ENCODE measurements at places on chromosomes 13 and 19.

DNA sequence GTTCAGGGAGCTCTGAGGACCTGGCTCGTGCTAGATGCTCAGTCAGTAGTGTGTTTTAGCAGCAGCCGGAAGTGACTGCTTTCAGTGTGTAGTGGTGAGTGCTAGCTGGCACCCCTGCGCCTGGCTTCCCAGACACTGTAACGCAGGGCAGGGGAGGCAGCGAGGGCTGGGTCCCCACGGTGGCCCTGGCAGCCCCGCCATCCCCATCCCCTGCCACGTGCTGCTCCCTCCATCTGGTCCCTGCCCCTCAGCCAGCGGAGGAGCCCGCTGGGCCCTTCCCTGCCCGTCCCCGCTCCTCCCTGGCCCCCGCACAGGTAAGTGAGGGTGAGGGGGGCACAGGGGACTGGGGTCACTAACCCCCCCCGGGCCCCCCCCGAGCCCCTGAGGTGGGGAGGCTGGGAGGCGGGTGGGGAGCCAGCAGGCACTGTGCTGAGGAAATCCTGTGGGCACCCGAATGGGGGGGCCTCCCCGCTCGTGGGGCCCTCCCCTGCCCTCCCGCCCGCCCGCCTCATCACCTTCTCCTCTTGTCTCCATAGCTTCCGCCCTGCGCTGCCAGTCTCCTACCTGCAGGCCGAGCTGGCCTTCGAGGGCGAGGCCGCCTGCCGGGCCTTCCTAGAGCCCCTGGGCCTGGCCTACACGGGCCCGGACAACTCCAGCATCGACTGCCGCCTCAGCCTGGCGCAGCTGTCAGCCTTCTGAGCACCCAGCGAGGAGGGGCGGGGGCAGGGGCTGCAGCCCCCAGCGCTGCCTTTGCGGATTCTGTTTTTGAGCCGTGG, 3.2 kb downstream of the LENG9 start:
- DNase-seq, result no peak

DNA sequence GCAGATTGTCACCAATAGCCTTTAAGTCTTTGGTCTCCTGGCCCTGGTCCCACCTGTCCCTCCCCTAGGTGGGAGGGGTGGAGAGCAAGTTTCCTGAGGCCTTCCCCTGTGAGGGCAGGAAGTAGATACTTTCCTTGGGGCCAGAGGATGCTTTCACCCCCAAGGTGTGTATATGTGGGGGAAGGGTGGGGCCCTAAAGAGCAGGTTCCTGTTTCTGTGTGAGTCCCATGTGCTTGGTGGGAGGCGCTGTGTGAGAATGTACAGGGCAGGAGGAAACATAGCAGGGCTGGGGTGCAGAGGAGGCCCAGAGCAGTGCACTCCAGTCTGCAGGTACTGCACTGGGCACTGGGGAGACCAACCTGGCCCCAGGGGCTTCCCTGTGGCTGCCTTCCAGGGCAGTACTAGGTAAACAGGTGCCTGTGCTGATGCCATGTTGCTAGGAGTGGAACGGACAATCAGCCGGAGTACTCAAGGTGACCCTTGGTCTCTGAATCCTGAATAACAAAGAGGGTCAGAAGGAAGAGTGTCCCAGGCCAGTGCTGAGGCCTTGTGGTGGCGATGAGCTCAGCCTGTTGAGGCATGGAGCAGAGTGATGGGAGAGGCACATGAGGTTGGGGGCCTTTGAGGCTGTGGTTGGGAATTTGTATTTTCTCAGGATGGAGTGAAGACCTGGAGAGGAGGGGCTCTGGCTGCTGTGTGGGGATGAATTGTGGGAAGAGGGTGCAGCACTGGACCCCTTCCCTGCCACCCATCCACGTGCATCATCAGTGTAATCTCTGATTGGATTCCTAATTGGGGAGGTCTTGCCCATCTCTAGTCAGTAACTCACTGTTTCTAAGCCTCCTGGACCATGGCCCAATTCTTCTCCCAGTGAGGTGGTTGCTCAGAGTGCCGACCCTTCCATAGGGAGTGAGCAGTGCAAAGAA, 5.1 kb downstream of the EGLN2 start:
- DNase-seq, result no peak

DNA sequence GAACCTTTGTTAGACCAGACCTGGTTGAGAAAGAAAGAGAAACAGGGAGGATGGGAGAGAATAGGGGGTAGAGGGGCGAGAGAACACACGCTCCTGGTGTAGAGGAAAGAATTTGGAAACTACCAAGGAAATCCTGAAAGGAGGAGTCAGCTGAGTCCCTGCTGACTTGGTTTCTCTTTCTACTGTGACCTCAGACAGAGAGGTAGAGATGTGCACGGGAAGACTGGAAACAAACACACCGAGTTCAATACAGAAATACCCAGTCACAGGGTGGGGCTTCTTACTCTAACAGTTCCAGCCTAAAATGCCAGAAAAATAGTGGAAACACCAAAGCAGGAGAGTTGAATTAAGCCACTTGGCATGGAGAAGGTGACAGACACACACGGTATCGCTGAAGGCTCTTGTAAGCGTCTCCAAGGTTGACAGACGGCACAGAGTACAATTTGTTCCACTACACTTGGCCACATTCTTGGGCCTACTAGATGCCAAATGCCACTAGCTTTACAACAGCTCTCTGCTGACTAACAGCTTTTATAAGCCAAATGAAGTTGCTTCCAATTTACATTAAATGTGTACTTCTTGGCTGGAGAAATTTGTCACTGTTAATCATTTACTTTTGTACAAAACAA, 28.1 kb downstream of the LATS2 start:
- DNase-seq, result peak; percentile 46

DNA sequence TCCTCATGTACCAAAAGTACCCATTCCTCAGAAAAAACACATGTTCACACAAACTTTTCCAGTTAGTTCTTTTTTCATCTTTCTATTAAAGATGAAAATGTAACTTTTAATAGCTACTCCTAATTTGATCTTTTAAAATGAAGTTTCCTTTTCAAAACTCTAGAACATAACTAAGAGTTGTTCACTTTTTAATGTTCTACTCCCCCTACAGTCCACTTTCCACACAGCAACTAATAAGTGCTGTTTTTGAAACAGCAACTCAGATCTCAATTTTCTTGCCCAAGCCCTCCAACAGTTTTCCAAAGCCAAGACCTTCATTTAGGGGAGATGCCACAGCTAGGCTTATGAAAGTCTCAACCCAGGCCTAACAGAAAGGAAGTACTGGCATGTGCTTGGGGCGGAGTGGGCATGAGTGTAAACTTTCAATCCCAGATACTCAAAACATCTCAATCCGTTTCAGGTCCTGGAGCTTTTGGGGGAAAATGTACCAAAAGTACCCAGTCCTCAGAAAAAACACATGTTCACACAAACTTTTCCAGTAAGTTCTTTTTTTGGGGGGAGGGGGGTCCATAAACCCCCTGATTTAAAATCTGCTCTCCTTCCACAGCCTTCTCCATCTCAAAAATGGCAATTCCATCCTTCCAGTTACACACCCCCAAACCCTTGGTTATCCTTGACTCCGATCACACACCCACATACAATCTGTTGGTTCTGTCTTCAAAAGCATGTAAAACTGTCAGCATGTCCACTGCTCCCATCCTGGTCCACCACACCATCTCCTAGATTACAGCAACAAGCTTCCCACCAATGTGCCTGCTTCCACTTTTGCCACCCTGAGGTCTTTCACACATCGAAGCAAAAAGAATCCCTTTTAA, 2.0 kb downstream of the FBL start:
- DNase-seq, result peak; percentile 45

- DNase-seq, result no peak
Observed at GRCh38 chr19:47422417-47423163, 3.3 kb upstream of the MEIS3 start.

DNA sequence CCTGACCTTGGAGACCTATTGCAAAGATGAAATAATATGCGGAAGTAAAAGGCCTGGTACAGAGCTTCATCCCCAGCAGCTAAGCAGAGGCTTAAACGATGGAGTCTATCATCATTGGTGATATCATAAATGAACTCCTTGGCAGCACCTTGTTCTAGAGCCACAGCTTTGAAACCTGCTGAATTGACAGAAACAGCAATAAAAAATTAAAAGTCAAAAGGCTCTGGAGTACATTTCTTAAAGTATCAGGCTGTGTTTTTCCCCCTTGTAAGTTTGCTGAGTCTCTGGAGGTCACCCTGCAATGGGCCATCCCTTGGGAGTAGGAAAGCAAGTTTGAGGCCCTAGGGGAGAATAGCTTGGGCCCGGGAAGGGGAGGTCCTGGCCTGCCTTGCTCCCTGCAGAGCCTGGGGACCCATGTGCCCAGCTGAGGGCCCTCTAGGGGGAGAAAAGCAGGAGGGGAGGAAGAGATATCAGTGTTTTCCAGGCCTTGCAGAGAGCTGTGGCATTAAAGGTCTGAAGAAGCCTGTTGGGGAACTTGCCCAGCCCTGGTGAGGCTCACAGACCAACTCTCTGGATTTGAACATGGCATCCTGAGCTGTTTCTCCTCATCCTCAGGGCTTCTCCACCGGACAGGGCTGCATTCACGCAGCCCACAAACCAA, 416.1 kb downstream of the ZNF536 start:
- DNase-seq, result no peak

- DNase-seq, result no peak
Observed at GRCh38 chr13:46738055-46738454, 58.9 kb downstream of the ESD start.

DNA sequence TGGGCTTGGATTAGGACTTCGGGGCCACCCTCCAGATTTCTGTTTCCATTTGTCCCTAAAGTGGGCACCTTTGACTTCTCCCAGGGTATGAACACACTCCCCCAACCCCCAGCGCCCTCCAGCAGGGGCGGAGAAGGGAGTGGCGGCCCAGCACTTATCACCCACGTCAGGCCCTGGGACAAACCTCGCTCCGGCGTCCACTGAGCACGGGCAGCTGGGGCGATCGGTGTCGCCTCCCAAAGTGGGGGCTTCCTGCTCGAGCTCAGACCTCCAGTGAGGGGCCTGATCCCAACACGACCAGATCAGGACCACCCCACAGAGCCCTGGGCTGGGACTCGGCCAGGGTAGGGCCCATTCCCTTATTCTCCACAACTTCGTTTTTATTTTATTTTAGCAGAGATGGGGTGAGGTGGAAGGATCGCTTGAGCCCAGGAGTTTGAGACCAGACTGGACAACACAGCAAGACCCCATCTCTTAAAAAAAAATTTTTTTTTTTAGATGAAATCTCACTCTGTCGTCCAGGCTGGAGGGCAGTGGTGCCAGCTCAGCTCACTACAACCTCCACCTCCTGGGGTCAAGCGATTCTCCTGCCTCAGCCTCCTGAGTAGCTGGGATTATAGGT, 3.7 kb upstream of the TCF3 start:
- no peak for DNase-seq

DNA sequence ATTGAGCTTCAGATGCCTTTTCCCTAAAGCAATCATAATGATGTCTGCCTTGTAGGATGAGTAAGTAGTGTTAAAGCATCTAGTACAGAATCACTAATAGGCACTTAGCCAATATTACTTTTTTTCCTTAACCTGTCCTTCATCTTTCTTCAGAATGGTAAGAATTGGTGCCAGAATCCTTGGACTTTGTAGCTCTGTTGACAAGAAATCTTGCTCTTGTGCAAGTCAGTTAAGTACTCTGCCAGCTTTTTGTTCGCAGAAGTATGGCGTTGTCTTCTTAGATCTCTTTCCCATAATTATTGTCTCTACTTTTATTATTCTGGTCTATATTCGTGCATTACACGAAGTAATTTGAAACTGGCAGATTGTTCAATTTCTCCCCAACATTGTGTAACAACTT, 554.5 kb downstream of the PCDH9 start:
- DNase-seq, result no peak

- peak; percentile 72 for DNase-seq
Observed at GRCh38 chr19:45154064-45154827, 6.5 kb downstream of the NKPD1 start.

GRCh38 chr19:51647318-51647717, 693 bp upstream of the SIGLEC14 start:
- DNase-seq, result no peak

All from fibroblast of skin of right biceps (primary cell).